ENCODE measurements at places on chromosomes 2 and 18. TPM values are rescaled to one million over a fixed set of nuclear protein-coding genes. Genes with fewer than 3 reads are reported as not detected.

- no peak for DNase-seq
Observed at GRCh38 chr2:236998758-236999157, 86.9 kb upstream of the COPS8 start.

- no peak for DNase-seq
Observed at GRCh38 chr2:65554765-65555591, 122.6 kb upstream of the SPRED2 start.

DNA sequence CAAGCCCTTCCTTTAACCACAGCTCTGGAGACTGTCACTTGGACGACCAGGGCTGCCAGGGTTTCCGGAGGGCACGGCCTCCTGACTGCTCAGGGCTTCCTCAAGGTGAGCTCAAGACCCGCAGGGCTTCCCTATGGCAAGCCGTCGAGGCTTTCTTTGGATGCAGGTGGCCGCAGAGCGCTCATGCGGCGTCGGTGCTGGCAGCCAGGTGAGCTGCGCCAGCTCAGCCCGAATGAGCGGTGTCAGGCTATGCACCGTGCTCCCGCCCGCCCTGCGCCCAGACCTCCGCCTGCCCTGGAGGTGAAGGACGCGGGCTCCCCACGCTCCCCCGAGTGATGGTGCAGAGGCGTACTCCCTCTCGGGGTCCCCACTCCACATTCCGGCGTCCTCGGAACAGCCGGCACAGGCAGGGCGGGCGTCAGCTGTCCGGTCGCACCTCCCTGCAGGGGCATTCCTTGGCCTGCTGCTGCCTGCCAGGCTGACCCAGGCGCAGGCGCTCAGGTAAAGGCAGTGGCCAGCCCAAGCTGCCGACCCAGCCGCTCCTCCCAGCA, 20.8 kb upstream of the TUBB6 start:
- DNase-seq: no peak

LYPD6 gene
- total RNA-seq: 8.9 TPM

GRCh38 chr18:55983433-55983832, 395.4 kb upstream of the TCF4 start:
- no peak for DNase-seq

- no peak for DNase-seq
Observed at GRCh38 chr2:227163485-227163997, 464 bp downstream of the COL4A4 start.

DNA sequence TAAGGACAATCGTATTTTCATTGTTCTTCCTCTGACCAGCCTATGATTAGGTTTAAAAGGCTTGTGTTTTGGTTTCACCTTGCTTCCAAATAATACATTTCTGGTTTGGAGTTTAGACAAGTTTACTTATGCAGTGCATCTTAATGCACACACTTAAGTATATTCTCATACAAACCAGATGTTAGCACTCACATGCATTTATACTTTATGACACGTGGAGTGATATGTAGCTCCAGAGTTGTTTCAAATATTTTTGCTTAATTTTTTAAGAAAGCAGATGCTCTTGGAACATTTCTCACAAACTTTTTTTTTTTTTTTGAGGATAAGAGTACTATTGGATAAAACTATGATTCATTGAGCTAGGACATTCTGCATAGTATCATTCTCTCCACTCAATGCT, 109.9 kb downstream of the PDE1A start:
- DNase-seq: no peak

DNA sequence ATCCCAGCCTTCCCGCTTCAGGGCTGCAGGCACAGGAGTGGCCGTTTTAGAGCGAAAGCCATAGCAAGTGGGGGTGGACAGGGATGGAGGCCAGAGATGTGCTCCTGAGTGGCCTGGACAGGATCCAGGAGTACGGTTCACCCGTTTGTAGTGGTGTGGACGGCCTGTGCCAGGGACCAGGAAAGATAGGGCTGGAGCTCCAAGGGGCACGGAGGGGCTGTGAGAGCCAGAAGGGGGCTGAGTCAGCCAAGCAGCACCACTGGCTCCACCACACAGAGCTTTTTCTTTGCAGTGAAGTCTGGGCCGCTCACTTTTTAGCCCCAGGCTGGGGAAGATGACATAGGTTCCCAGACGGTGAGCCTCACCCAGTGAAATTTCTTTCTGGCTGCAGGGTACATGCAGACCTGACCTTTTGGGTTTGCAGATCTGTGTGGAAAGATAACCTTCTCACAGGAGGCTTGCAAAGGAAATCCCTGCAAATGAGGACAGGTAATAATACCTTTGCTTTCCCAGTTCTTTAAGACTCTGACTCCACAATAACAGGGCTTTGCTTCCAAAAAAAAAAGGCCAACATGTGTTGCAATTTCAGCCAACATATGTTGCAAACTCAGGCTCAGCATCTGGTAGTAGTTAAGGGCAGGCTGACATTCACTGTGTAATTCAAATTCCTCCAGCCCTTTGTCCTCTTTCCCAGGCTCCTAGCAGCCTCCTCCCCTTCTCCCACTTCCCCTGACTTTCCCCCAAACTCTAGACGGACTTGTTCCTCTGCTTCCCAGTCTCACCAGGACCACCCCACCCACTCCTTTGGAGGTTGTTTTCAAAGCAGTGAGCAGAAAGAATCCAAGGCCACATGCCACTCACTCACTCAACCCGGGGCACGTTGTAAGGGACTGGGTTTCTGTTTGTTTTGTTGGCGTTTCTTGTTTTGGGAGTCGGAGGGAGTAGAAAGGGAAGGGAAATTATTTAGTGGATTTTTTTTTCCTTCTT, 20.3 kb upstream of the LAPTM4A start:
- peak; percentile 54 for DNase-seq

DNA sequence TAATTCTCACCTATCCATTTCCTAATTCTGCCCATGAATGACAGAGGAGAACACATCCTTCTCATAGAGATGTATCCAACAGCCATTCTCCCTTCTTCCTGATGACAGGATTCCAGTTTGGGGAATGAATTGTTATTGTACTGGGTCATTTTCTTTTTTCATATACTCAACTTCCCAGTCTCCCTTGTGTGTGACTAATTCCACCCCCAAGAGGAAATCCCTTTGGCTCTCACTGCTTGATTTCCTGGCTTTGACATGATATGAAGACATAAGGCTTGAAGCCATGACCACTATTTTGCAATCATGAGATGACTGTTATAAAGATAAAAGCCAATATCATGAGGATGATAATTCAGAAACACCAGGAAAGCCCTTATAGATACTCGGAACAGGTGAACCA, 384.7 kb upstream of the ACVR2A start:
- no peak for DNase-seq

DNA sequence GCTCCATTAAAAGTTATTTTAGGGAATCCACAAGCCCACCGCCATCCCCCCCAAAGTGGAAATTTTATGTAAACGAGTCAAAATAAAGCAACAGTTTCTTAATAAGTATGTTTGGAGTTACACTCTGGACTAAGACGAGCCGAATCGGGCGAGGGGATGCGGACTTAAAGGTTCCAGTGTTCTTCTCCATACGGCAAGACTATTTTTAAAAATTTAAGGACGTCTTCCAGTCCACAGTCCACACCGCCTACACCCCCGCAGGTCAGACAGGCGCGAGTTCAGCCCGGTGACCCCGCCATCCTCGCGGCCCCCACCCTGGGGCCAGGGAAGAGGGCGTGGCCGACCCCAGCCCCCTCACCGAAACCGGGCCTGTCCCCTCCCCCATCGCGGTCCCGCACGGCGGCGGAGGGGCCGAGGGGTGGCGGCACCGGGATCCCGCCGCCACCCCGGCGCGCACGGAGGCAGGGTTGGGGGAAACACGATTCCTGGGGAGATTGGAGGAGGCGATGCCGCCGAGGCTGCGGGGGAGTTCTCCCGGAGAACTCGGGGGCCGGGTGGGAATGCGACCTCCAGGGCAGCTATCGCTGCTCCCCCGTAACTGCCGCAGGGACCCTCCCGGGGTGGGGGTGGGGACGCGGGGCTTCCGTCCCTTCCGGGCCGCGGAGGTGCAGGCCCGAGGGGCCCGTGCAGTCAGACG, 24.5 kb upstream of the SMAD7 start:
- DNase-seq: peak; percentile 69

DNA sequence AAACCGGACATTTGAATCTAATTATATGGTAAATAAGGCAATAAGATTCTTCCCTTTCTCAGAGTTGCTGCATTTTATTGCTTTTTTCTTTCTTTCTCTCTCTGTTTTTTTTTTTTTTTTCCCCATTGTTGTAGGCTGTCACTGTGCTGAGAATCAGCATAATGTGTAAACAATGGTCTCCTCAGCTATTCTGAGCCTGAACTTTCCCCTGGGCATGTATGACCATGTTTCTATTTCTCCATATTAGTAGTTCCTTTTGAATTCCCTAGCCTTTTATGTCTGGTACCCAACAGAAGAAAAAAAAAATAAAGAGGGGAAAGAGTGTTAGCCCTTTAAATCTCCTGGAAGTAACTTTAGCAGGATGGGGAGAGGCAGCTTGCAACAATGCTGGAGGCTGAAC, 1862.5 kb downstream of the SUCLG1 start:
- no peak for DNase-seq

DNA sequence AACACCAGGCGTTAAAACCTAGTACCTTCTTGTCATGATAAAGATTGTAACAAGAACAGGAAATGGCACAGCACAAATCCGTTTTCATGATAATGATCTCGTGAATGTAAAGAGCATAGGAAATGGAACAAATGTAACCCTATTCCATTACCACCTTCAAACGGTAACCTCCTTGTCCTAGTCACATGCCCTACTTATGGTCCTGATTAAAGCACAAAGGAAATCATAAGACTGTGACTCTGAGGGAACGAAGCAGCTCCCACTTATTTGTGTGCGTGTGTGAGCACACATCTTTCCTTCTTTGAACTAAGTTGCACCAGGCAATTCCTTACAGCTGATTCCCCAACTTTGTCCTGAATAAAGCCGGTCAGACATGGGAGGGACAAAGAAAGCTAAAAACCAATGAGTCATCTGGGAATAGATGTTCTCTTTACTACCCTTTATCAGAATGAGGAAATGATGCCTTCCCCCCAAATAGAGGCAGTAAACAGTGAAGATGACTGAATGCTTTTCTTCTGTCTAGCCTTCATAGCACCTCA, 192.6 kb downstream of the IKZF2 start:
- DNase-seq: no peak

GRCh38 chr2:29215073-29215472, 99.9 kb downstream of the CLIP4 start:
- DNase-seq: no peak

CACNB4 gene
- 4.1 TPM for total RNA-seq

DNA sequence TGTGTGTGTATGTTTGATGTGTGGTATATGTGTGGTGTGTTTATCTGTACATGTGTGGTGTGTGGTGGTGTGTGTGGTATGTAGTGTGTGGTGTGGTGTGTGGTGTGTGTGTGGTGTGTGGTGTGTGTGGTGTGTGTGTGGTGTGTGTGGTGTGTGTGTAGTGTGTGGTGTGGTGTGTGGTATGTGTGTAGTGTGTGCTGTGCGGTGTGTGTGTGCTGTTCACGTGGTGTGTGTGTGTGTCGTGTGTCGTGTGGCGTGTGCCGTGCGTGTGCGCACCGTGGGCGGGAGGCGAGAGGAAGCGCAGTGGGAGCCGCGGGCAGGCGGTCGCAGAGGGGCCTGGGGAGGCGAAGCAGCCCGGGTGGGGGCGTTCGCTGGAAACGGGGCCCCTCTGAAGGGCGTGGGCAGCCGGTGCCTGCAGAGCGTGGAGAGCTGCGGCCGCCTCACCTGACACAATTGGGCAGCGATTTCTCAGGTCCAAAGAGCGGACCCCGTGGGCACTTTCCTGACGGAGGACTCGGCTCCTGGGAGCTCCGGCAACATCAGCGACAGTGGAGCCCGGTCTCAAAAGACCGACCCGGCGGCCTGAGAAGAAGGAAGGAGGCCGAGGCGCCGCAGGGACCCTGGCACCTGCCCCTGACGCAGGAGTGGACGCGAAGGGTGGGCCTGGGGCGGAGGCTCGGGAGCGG, 741.1 kb upstream of the SALL3 start:
- no peak for DNase-seq

DNA sequence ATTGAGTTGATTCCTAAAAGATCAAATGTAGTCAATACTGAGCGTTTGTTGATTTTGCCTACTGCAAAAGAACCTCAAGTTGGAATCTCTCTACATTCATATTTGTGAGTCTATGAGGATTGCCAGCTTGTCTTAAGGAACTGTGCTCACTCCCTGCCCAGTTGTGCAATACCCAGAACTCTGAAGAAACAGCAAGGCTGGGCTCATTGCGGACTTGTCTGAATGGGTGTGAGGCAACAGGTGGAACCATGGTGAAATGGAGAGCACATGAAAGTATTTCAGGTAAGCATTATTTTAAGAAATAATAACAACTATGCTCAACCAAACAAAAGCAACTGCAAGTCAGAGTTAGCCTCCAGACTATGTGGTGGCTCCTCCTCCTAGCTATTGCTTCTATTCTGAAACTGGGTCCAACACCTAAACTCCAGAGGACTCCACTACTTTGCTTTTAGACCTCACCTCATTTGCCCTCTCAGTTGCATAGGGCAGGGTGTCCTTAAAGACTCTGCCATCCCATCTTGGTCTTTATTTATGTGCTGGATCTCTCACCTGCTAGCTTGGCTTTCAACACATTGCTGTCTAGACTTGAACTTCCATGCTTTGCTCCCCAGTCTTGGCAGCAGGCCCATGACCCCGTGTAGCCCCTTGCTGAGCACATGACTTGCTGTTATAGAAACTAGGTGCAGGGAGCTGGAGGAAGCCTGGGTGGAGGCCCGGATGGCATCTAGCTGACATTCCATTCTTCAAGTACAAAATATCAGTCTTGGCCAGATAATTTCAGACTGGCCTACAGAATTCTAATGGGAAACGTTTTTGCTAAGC, 94.8 kb upstream of the ARL5A start:
- DNase-seq: no peak

GKN1 gene
- total RNA-seq: not detected

INO80D gene
- 38.9 TPM for total RNA-seq

DNA sequence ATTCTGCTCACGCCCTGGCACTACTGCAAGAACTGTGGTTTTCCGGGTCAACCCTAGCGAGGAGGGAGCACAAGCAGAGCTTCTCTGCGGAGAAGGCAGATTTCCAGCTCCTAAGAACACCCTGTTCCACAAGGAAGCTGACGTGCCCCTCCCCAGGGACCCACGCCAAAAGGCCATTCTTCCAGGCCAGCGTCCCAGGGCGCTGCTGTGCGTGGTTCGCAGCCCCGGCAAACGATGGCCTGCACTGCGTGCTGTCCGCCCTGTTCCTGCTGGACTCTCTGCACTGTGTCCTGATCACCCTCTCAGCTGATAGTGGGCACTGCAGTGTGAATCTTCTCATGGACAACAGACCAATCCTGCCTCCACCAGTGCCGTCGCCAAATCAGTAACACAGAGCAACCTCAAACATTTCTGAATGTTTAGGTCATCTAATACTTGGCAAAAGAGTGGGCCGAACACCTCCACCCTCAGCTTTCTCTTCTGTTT, 49.1 kb downstream of the ADI1 start:
- no peak for DNase-seq

- DNase-seq: peak; percentile 80
Observed at GRCh38 chr2:85577386-85578242, at the start of gene VAMP8. VAMP8 (plus strand) TSS chr2:85577586; CDS start chr2:85577647, 61 bp downstream.

- DNase-seq: peak; percentile 83
Observed at GRCh38 chr18:3062798-3063680, 50.1 kb upstream of the LPIN2 start.

GRCh38 chr2:151733771-151734672, at the start of gene NEB:
NEB (minus strand) TSS chr2:151734476; CDS start chr2:151733156, 1,320 bp downstream.
- DNase-seq: no peak

GRCh38 chr18:213966-214365, 53.9 kb downstream of the THOC1 start:
- DNase-seq: no peak

CD226 gene
- not detected for total RNA-seq

EVX2 gene
- total RNA-seq: not detected

All from H1 (cell line).